Stimulated activated CD8-positive, alpha-beta memory T cell treated with anti-CD3 and anti-CD28 coated beads, Interleukin-7, amount 100 ng/mL, for 24 hours (primary cell): ENCODE measurements at places on chromosomes 7 and 10.

DNA sequence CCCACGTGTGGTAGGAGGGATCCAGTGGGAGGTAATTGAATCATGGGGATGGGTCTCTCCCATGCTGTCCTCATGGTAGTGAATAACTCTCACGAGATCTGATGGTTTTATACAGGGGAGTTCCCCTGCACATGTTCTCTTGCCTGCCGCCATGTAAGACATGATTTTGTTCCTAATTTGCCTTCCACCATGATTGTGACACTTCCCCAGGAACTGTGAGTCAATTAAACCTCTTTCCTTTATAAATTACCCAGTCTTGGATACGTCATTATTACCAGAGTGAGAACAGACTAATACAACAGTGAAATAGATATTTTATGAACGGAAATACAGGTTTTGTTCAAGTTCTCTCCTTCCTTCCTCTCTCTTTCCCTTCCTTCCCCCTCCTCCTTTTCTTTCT is 15.8 kb downstream of the CALD1 start:
- DNase-seq: no peak

- no peak for DNase-seq
Measured at GRCh38 chr10:79487296-79488194, 24.8 kb upstream of the EIF5AL1 start.

DNA sequence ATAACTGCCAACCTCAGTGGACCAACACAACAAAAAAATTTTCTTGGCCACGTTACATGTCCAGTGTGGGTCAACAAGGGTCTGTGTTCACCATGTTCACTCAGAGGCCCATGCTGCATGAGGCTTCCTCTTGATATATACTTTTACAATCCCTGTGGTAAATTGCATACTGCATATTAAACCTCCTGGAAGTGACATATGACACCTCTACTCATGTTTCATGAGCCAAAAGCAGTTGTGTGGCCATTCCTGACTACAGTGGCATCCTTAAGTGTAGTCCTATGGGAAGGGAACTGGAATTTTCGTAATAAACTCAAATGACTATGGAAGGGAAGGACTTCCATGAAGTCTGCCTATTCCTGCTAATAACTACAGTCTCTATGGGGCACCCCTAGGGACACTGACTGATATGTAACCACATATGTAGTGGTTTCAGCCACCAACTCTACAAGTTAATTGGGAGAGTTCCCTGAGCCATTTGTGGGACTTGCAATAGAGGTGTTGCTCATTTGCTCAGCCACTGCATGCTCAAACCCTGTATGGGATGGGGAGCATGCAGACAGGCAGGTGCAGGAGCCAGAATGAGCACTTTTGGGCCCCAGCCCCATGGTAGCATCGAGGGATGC is 9.7 kb downstream of the DYNC1I1 start:
- DNase-seq: no peak

- no peak for DNase-seq
Measured at GRCh38 chr10:118625504-118625903, 30.1 kb upstream of the PRLHR start.

- no peak for DNase-seq
Measured at GRCh38 chr7:111262293-111263116, 171.6 kb downstream of the LRRN3 start.

- DNase-seq: no peak
Measured at GRCh38 chr7:25762511-25763462, 389.2 kb upstream of the NFE2L3 start.

DNA sequence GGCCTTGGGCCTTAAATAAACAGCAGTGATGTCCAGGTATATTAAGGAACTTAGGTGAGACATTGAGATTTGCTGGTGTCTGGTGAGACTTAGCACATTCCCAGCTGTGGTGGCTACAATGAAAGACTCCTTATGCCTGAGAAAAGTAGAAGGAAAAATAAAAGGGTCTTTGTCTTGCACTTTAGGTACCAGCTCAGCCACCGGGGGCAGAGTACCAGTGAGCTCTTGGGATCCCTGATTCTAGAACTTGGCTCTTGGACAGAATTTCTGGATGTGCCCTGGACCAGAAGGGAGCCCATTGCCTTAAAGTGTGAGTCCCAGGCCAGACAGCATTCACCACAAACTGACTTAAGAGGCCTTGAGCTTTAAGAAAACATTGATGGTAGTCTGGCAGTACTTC is 1038.7 kb downstream of the SORCS3 start:
- DNase-seq: no peak

- no peak for DNase-seq
Measured at GRCh38 chr10:52004342-52004949, 305.1 kb upstream of the CSTF2T start.

DNA sequence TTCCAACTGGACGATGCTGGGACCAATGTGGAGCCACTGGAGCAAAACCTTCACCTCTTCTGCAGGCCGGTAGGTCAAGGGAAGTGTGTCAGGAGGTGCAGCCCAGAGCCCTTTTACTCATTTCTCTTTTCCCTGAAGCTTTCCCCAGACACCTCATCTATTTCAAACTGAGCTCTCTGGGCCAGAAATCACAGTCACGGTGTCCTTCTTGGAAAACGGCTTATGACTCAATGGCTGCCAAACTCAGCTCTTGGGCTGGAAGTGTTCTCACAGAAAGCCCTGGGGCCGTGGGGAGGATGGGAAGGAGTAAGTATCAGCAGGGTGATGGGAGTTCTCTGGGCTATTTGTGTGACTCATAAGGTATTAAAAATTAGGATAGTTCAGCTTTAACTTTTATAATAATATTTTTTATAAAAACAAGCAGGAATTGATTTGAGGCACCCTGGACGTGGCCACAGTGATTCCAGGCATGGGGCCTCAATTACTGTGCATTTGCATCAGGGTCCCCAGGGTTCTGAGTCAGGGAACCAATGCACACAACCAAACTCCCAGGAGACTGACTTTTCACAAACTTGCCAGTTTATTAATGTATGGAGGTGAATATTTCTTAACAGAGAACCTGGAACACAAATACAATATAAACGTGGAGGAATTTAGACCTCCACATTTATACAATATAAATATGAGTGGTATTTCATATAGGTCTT is 187.4 kb upstream of the TMEM72 start:
- no peak for DNase-seq
